Natural killer cell (primary cell): ENCODE measurements at places on chromosomes 13 and 19.

GRCh38 chr13:106917673-106918556 lies 350.0 kb upstream of the ARGLU1 start:
- peak; percentile 74 for DNase-seq

DNA sequence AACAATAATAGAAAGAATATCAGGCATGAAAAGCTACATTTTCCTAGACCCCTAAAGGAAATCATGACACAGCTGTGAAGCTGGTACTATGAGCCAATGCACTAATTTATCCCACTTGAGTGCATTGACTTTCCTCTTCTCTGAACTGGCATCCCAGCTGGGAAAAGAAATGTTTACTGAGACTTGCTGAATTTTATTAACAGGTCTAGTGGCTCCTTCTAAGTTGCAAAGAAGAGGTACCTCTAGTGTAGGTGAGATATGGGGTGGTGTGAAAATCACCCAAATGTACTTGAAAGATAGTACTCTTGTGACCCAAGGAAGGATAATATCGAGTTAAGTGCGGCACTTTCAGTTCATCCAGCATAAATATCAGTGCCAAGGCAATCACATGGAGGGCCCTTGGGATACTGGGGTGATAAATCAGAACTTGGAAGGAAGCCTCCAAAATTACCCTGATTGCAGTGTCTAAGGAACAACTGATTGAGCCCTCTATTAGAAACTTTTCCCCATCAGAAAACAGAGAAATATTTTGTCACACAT lies 369.2 kb downstream of the PCDH9 start:
- no peak for DNase-seq

DNA sequence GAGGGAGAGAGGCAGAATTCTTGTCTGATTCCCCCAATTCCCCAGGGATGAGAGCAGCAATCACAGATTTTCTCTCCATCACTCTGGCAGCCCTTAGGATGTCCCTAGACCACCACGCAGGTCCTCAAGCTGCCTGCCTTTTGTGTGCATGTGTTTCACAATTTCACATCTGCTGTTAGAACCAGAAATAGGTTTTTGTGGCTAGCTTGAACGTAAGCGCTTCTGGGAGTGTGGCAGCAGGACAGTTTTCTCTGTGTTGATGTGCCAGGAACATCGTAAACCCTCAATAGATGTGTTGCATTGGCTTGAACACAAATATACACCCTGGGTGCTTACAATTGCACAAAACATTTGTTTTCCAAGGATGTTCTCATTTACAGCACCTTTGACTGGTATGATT lies 78.8 kb upstream of the TMTC4 start:
- no peak for DNase-seq

DNA sequence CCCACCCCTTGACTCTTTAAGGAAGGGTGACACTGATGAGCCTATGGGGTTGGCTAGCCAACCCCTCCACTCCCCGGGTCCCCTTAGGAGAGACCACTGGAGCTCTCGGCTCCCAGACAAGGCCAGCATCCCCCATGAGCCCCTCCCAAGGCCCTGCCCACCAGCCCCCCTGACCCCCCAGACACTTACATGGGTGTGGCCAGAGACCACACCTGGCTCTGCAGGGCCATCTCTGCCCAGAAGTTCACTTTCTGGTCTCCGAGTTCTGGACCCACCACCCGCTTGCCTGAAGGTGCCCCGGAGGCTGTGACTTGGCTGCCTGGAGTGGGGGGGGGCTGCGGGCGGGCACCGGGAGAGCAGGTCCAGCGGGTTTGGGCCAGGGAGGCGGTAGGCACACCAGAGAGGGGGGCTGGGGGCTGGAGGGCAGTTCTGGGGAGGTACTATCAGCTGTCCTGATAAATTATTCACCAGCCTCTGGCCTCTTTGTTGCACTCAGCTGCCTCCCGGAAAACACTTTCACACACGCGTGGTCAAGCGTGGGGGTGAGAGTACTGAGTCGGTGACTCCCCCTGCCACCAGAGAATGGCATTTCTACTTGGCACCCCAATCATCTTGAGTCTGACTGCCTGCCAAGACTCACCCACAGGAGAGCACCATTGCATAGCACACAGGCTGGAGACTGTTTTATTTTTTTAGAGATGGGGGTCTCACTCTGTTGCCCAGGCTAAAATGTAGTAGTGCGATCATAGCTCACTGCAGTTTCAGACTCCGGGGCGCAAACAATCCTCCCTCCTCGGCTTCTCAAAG lies at the start of gene PALM3:
TSS of gene PALM3 (minus strand) at position 326 of the 807 bp plus-strand sequence. CDS start at position 230, 96 bp downstream.
- no peak for DNase-seq

- no peak for DNase-seq
These were observed 14.9 kb downstream of the SPART start for GRCh38 chr13:36331280-36331679.

DNA sequence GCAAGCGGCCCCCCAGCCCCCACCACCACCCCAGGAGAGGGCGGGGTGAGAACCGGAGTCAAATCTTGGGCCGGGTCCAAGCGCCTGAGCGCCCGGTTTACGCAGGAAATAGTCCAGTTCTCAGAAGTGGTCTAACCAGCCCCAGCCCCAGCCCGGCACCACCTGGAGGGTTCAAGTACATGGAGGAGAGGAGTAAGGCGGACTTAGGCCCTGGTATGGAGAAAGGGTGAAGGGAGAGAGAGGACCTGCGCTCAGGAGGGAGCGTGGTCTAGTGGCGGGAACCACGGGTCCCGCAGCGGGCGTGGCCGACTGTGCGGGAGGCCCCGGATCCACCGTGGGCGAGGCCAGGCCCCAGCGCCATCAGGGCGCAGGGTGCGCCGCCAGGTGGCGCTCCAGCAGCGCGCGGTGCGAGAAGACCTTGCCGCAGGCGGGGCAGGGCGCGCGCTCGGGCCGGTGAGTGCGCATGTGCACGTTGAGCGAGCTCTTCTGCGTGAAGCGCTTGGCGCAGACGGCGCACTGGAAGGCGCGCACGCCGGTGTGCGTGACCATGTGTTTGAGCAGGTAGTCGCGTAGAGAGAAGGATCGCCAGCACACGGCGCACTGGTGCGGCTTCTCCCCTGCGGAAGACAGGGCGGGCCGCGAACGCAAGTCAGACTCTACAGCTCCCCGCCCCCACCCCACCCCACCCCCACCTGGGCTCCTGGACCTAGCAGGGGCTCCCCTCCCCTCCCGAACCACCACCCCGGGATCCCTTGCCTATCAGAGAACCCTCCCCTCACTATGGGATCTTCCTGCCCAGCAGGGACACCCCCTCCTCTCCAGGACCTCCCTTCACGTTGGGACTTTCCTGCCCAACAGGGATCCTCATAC lies 2.1 kb upstream of the SLC27A5 start:
- peak; percentile 91 for DNase-seq

- no peak for DNase-seq
These were observed 44.2 kb downstream of the TBC1D4 start for GRCh38 chr13:75437582-75438318.

DNA sequence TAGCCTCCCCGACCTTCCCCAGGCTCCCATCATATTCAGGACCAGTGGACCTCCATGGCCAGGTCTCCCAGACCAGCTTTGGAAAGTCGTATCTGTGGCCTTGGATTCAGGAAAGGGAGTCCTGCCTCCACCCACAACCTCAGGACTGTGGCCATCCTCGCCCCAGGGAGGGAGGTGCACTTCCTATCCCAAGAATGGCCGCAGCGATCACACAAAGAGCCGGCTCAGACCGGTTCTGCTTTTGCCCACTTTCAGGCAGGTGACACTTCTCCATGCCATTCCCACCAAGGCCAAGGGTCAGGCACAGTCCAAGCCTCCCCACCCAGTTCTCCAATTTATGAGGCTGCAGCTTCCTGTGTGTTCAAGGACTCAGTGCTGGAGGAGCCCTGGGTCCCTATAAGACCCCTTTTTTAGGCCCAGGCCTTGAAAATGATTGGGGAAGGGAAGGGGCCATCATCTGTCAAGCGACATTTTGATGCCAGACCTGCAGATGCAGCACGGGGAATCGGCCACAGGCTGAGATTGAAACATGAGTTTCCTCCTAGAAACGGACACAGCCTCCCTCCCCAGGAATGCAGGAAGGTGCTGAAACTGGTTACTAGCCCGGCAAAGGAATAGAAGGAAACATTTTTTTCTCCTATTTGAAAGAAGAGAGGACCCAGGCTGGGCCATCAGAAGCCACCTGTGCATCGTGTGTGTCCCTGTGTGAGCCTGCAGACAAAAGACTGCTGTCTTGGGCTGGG lies 65.6 kb upstream of the USE1 start:
- DNase-seq, result no peak

GRCh38 chr13:27481766-27482165 lies 31.4 kb upstream of the MTIF3 start:
- DNase-seq, result peak; percentile 25

DNA sequence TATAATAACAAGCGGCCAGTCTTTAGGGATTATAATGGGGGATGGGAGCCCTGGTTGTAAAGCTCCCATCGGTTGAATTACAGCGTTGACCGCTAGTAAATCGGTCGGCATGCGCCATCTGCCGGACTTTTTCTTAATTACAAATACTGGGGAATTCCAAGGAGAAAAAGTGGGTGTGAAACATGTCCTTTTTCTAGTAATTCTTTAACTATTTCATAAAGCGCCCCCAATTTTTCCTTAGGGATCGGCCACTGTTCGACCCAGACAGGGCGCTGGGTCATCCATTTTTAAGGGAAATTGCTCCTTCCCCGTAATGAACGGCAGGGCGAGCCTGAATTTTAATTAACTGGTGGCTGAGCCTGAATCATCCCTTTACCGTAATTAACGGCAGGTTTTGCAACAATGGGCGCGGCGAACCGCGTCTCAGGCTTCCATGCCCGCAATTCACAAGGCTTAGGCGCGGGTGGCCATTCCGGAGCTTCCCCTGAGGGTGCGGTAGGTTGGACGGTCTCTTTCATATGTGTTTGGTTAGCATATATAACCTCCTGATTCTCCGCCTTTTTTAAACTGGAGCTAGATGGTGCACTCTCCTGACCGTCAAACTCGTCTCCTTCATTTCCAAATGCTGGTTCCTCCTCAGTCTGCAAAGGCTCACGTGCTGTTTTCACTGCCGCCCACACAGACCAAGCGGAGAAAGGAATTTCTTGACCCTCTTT lies 30.2 kb upstream of the EVI5L start:
- DNase-seq, result peak; percentile 81

GRCh38 chr19:7211191-7211951 lies 82.8 kb downstream of the INSR start:
- DNase-seq, result no peak

- DNase-seq, result no peak
These were observed 388.9 kb upstream of the DACH1 start for GRCh38 chr13:72255908-72256307.
